ENCODE measurements at places on chromosomes 1 and 21. TPM values are rescaled to one million over a fixed set of nuclear protein-coding genes. Genes with fewer than 3 reads are reported as not detected.
A peak's percentile ranks its signal among the peaks of the same experiment; 100 is the strongest.

CHIA gene
- total RNA-seq, result not detected

SLC37A1 gene
- 6.6 TPM for total RNA-seq

SLC30A2 gene
- not detected for total RNA-seq

GREM2 gene
- total RNA-seq, result 1.6 TPM

TDRD5 gene
- not detected for total RNA-seq

GJA8 gene
- total RNA-seq, result not detected

OR2T33 gene
- total RNA-seq, result not detected

TP73 gene
- not detected for total RNA-seq

PPFIA4 gene
- 16.5 TPM for total RNA-seq

BARHL2 gene
- not detected for total RNA-seq

LAMC2 gene
- total RNA-seq, result 4.5 TPM

SPRR2F gene
- total RNA-seq, result not detected

- no peak for DNase-seq
Observed at GRCh38 chr1:1232208-1232795, at the start of gene B3GALT6. TSS of gene B3GALT6 (plus strand) at chr1:1232237. CDS start at chr1:1232279, 42 bp downstream.

GRCh38 chr1:162908780-162909179 lies 47.8 kb upstream of the CCDC190 start:
- no peak for DNase-seq

GRCh38 chr1:95207223-95207935 lies 26.6 kb upstream of the RWDD3 start:
- DNase-seq, result no peak

GRCh38 chr1:27011976-27012563 lies 580 bp downstream of the TENT5B start:
- no peak for DNase-seq

DNA sequence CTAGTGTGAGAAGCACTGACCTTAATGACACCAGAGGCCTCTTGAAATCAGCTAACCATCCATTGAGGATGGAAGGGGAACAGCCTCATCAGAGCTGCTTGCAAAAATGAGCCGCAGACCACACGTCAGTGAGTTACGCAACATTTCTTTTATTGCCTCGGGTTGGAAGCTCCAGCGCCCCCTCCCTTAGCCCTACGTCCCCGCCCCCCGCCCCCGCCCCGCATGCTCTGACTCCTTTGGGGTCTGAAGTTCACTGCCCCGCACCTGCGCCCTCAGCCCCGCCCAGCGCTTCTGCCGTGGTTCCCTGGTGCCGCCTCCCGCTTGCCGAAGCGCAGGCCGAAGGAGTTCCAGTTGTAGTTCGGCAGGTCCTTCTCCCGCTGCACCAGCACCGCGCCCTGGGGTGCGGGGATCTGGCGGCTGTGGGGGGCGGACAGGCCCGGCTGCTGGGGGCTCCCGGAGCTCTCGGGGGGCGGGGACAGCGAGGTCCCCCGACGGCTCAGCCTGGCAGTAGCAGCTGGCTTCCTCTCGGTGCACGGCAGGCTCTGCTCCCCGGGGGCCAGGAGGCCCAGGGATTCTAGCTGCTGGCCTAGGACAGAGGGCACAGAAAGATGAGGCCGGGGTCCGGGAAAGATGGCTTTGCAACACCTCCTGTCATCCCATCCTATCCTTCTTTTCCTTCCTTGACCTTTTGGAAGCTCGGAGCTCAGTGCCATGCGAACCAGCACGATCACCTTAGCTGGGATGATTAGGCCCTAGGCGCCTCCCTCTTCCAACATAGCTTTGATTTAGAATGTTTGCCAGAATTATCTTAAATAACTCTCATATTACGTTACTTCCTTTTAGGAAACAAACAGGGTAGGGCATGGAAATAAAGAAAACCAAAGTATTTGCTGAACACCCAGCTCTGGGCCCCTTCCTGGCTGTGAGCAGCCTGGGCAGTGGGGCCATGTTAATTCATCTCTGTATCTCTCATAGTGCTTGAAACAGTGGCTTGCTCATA lies 5.8 kb downstream of the KISS1 start:
- DNase-seq, result no peak

DNA sequence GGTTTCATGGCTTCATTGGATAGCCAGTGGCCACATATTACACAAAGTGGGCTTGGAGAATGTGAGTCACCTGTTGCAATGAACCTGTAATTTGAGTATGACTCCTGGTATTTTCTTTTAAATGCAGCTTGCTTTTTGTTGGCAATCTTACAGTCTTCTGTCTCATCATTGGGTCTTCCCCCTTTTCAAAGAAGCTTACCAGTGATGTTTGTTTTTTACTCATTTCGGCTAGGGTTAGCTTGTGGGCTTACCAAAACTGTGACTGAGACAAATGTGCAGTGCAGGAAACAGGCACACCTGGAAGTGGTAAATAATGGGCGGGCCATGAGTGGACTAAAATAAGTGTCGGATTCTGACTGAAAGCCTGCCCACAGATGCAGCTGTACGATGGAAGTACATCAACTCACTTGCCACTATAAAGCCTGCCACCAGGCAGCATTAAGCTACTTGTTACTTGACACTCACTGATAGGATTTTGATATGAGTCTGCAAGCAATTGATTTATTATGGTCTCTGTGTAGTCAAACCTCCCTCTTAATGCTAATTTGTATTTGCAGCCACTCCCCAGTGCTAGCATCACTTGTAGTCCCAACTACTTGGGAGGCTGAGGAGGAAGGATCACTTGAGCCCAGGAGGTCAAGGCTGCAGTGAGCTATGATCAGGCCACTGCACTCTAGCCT lies 4.2 kb downstream of the HHAT start:
- no peak for DNase-seq

GRCh38 chr21:39004634-39005501 lies 178.4 kb downstream of the PSMG1 start:
- DNase-seq, result no peak

- DNase-seq, result no peak
Observed at GRCh38 chr21:22758478-22758877, 1760.3 kb downstream of the NCAM2 start.

DNA sequence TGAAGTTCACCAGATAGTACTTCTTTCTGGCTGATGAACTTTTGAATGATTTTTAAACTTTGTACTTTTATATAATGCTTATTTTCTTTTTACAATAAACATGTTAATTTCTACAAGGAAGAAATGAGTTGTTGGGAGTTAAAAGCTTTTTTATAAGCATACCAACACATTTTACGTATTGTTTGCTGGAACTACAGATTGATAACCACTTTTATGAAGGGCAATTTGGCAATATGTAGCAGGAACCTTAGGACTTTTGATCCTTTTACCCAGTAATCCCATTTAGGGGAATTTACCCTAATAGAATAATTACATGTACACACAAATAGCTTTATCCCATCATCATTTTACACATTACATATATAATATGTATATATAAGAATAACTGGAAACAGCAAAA lies 16.3 kb downstream of the PRPF38A start:
- DNase-seq, result no peak

- no peak for DNase-seq
Observed at GRCh38 chr1:99139876-99140275, 124.4 kb upstream of the PLPPR4 start.

DNA sequence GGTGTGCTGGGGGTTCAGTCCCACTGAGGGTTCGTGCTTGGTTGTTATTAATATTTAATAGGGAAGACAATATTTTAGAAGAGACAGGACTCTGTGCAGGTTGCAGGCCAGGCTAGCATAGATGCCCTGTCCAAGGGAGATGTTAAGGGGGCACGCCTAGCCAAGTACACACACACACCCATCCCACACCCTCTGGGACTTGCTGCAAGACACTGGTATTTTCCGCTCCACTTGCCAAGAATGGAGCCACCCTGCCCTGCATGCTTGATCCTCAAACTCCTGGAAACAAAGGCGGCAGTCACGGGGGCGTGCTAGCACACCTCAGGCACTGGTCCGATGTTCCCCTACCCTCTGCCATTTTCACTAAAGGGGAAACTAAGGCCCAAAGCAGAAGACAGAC lies 99.1 kb downstream of the MRPL37 start:
- no peak for DNase-seq

DNA sequence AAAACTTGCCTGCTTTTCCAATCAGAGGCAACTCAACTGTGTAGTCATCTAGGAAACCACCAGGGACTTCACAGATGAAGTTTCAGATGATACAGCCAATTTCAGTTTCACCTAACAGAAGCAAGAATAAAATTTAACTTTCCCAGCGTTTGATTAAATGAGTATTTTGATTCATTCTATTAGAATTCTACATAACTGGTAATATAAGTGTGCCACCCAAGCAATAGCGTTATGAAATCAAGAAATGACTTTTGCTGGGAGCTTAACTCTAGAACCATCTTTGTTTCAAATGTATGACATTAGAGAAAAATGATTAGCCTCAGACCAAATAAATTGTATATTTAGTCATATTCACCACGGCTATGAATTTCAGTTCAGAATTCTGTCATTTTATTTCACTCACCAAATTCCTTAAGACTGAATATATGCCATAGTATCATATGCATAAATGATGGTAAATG lies 239.3 kb downstream of the NRIP1 start:
- no peak for DNase-seq

- no peak for DNase-seq
Observed at GRCh38 chr1:2188336-2188735, 6.2 kb downstream of the FAAP20 start.

- DNase-seq, result no peak
Observed at GRCh38 chr1:168466714-168467131, 77.1 kb downstream of the XCL2 start.

DNA sequence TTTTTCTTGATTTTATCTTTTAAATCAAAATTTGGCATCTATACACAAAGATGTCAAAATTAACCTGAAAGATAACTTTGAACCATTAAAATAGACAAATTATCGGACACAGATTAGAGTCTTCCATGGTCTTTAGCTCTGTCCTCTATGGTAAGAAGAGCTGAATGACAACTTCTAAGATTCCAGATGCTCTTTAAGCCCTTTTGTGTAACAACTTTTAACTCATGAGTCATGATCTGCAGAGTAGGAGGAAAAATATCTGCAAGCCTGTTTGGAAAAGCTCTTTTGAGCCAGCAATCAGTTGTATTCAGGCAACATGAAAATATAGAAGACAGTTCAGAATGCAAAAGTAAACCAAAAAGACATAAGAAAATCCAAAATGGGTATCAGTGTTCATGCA lies 37.8 kb downstream of the TTC13 start:
- DNase-seq, result no peak

DNA sequence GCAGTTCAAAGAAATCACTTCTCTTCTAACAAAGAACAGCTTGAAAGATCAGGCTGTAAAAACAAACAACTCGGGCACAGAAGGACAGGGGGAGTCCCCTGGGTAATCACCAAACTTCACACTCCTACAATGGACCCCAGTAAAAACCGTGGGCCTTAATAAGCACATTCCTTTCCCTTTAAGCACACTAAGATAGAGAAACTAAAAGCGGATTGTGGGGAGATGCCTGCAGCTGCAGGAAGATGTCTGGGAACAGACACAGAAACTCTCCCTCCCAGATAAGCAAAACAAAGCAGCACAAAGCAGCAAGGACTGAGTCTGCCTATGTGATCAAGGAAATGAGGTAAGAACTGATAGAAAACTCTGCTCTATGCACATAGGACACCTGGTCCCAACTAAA lies 37.6 kb upstream of the CTBS start:
- DNase-seq, result no peak

DNA sequence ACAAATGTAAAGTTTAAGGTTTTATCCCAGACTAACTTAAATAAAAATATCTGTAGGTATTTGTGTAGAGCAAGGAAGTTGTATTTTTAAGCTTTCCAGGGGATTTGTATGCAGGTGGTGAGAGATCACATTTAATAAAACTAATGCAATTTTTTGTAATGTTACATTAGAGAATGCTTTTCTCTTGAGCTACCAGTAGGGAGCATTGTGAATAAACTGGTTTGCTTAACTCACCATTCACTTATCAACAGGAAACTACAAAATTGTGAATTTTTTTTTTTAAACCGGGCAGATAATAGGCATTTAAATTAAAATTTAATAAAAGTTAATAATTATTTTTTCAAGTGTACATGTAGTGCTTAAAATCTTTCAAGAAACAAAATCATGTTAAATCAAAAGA lies 78.6 kb downstream of the IVNS1ABP start:
- no peak for DNase-seq

DNA sequence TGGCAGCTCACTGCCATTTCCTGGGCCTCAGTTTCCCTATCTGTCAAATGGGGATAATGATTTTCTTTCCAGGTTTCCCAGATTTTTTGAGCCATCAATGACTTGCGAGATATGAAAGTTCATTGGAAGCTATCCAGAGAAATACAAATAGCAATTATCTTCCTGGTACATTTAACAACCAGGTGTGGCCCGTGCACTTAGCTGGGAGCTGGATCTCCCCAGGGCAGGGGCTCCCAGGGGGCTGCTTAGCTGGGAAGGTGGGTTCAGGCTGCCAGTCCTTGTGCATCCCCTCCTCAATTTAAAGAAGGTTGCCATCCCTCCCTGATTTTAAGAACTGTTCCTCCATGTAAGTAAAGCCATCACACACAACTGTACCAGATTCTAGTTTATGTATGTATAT lies 3.6 kb upstream of the TMEM54 start:
- DNase-seq, result no peak

GRCh38 chr1:222784916-222785315 lies 29.9 kb upstream of the DISP1 start:
- DNase-seq, result no peak

- no peak for DNase-seq
Observed at GRCh38 chr1:109167001-109167506, 46.7 kb upstream of the SARS1 start.

GRCh38 chr1:38034871-38035270 lies 11.7 kb downstream of the POU3F1 start:
- no peak for DNase-seq

DNA sequence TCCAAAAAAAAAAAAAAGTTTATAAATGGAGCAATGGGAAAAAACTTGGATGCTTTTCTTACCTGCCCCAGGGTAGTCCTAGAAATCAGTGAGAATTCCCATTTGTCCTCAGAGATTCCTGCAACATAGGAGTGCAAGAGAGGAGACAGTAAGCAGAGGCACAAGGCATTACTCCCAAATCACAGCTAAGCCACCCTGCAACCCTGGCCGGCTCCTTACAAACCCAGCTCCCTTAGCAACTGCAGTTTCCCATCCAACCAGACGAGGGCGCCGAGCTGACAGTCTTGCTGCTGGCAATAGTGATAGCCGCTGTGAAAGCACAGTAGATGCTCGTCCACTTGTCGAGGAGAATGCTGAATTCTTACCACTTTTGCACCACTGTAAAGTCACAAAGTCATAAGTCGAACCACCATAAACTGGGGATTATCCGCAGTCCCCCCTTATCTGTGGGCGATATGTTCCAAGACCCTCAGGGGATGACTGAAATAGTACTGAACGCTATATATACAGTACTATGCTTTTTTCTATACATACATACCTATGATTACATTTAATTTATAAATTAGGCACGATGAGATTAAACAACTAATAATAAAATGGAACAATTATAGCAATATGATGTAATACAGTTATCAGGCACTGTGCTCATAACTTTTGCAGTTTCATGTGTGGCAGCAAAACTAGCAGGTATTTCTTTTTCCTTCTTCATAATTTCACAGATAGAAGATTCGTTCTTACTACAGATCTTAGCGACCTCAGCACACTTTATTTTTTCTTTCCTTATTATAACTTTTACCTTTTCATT lies 6.0 kb upstream of the PITHD1 start:
- peak; percentile 70 for DNase-seq
